Globus pallidus (tissue), 1 donor: ENCODE measurements at places on chromosomes 13 and 19.
A peak's percentile ranks its signal among the peaks of the same experiment; 100 is the strongest.

GRCh38 chr13:32426191-32426989, 1.5 kb downstream of the N4BP2L1 start:
- DNase-seq, result peak; percentile 60

DNA sequence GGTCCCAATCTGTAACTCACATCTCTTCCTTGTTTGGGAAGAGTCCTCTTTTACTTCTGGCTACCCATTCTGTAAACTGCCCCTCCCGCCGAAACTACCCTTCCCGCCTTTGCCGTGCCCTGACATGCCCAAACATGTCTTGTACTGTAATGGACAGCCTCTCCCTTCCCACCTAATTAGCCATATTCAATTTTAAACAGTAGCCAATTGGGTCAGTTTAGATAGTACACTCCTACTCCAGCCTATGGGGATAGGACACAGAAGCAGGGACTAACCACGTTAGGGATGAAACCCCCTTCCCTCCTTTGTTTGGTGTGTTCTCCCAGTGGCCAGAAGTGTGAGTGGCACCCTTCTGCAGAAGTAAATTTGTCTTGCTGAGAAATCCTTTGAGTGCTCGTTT, 34.2 kb downstream of the SACS start:
- no peak for DNase-seq

GRCh38 chr19:21496876-21497275, 8.5 kb upstream of the ZNF429 start:
- DNase-seq, result no peak

- DNase-seq, result peak; percentile 27
Observed at GRCh38 chr19:38284422-38284821, 19.6 kb upstream of the C19orf33 start.

- no peak for DNase-seq
Observed at GRCh38 chr13:37187621-37188020, 82.2 kb upstream of the CSNK1A1L start.

DNA sequence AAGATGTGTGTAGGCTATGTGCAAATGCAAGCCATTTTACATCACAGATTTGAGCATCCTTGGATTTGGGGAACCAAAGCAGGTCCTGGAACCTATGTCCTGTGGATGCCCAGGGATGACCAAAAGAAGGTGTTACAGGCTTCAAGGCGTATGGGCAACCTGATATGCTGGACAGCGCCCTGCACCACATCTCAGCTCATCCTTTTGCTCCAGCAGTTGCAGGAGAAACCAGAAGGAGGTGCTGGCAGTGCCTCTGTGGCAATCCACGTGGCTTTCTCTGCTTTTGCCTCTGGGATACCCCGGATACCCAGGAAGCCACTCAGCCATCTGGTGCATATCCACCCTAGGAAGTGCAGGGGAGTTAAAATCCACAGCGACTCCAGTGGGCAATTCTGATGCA, 110.3 kb upstream of the VSTM2B start:
- no peak for DNase-seq

GRCh38 chr19:18645035-18645511, 8.2 kb downstream of the KLHL26 start:
- DNase-seq, result peak; percentile 75

GRCh38 chr19:33750587-33751435, 45.9 kb upstream of the KCTD15 start:
- no peak for DNase-seq

- peak; percentile 83 for DNase-seq
Observed at GRCh38 chr19:29492769-29493168, 33.0 kb upstream of the VSTM2B start.
